ENCODE measurements at places on chromosomes 12 and 14. TPM values are rescaled to one million over a fixed set of nuclear protein-coding genes. Genes with fewer than 3 reads are reported as not detected.

GRCh38 chr12:74988156-74988555, 221.5 kb downstream of the KCNC2 start:
- no peaks in the 10 kb centered on the region for H3K36me3 ChIP-seq
- DNase-seq: no peak
- H3K27ac ChIP-seq: no peak overlapping the region
- H3K4me1 ChIP-seq: no peaks in the 10 kb centered on the region
- H3K27me3 ChIP-seq: no peaks in the 10 kb centered on the region

GRCh38 chr12:58172433-58173073, 231.2 kb downstream of the ATP23 start:
- DNase-seq: no peak
- H3K27ac ChIP-seq: no peak overlapping the region
- no peaks in the 10 kb centered on the region for H3K4me1 ChIP-seq
- no peaks in the 10 kb centered on the region for H3K27me3 ChIP-seq
- no peaks in the 10 kb centered on the region for H3K36me3 ChIP-seq
- H3K4me3 ChIP-seq: no peak overlapping the region

GRCh38 chr12:111546758-111547383, 52.2 kb downstream of the ATXN2 start:
- H3K27me3 ChIP-seq: no peaks in the 10 kb centered on the region
- DNase-seq: no peak
- H3K4me1 ChIP-seq: no peaks in the 10 kb centered on the region
- H3K36me3 ChIP-seq: peaks cover 29% of the 10 kb centered on the region
- H3K27ac ChIP-seq: no peak overlapping the region

DNA sequence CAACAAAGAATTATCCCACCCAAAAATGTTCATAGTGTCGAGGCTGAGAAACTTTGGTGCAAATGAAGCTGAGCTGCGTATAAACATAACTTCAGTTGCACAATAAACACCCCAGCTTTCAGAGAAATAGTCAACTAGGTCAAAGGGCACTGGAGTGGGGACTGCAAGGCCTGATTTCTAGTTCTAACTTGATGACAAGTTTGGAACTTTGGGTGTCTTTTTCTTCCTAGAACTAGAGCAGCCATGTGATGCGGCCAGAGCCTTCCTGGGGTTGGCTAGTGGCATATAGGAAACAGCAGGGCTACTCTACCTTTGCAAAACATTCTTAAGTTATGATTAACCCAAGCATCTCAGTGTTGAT, 298.4 kb upstream of the AMIGO2 start:
- no peaks in the 10 kb centered on the region for H3K36me3 ChIP-seq
- H3K4me3 ChIP-seq: no peak overlapping the region
- no peak for DNase-seq
- H3K4me1 ChIP-seq: no peaks in the 10 kb centered on the region

DNA sequence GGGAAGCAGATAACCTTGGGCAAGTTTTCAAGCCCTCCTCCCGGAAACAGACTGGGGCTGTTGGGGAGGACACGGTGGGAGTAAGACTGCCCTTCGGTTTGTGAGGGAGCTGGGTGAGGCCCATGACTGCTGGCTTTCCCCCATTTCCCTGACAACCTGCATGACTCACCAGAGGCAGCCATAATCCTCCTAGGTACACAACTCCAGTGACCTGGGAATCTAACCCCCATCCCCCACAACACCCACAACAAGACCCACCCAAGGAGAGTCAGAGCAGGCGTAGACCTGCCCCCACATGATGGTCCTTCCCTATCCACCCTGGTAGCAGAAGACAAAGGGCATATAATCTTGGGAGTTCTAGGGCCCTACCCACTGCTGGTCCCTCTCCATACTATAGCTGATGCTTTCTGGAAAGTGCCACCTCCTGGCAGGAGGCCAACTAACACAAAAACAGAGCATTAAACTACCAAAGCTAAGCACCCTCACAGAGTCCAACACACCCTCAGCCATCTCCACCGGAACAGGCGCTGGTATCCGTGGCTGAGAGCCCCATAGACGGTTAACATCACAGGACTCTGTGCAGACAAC, 14.8 kb downstream of the DDX24 start:
- H3K27ac ChIP-seq: no peak overlapping the region
- H3K36me3 ChIP-seq: peaks cover 29% of the 10 kb centered on the region
- no peak overlapping the region for H3K4me3 ChIP-seq
- no peak for DNase-seq
- peaks cover 27% of the 10 kb centered on the region for H3K4me1 ChIP-seq

FGF23 gene
- not detected for total RNA-seq

AHNAK2 gene
- total RNA-seq: 0.05 TPM

- peak; percentile 62 for DNase-seq
- no peaks in the 10 kb centered on the region for H3K36me3 ChIP-seq
- no peak overlapping the region for H3K27ac ChIP-seq
- H3K4me3 ChIP-seq: no peak overlapping the region
- H3K27me3 ChIP-seq: no peaks in the 10 kb centered on the region
Measured at GRCh38 chr12:111812881-111813741, 28.9 kb upstream of the MAPKAPK5 start.

DNA sequence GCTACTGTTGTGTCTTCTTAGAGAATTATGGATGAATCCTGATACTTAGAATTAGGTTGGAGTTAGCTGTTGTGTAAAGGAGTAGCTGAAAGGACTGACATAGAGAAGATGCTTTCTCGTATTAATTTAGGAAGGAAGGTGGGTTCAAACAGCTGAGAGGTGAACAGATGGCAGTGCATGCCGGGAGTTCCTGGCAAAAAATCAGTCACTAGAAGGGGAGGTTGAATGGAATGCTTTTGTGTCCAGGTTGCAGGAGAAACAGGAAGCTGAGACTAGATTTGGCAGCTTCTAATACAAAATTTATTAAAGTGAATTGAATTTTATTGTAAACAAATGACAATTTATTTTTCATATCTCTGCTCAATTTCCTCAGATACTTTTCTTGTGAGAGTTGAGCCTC, 70.8 kb downstream of the BTG1 start:
- H3K27me3 ChIP-seq: no peaks in the 10 kb centered on the region
- no peak overlapping the region for H3K27ac ChIP-seq
- peaks cover 8% of the 10 kb centered on the region for H3K4me1 ChIP-seq
- H3K36me3 ChIP-seq: no peaks in the 10 kb centered on the region
- DNase-seq: no peak
- no peak overlapping the region for H3K4me3 ChIP-seq

- H3K27me3 ChIP-seq: no peaks in the 10 kb centered on the region
- peak overlapping the region; percentile 71 for H3K27ac ChIP-seq
- peak; percentile 76 for DNase-seq
- H3K4me3 ChIP-seq: peak overlapping the region; percentile 51
- H3K4me1 ChIP-seq: peaks cover 7% of the 10 kb centered on the region
Measured at GRCh38 chr12:42097971-42098370, 46.7 kb downstream of the GXYLT1 start.

DNA sequence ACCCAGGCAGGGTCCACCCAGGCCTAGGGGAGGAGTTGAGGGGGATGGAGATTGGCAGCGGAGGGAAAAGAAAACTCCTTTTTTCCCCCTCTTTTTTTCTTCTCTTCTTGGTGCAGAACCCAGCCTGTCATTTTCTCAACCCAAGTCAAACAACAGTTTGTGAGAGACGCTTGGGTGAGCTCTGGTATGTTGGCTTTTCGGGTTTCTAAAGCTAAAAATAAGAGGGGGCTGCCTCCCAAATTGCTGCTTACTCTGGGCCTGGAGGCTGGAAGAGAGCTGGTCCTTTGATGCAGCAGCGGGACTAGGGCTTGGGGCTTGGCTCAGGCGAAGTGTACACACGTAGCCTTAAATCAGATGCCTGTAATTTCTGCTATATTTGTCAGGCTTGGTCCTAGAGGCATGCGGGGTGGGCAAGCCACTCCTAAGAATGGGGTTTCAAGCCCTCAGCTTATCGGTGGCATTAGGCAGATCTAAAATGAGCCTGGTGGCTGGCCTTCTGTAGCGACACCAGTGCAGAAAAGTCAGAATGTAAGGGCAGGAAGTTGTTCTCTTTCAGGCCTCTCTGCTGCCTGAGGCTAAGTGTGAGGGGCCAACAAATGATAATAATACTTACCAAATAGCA, 816 bp upstream of the SLC8A3 start:
- H3K36me3 ChIP-seq: no peaks in the 10 kb centered on the region
- peaks cover 30% of the 10 kb centered on the region for H3K4me1 ChIP-seq
- DNase-seq: no peak
- peaks cover 69% of the 10 kb centered on the region for H3K27me3 ChIP-seq
- no peak overlapping the region for H3K27ac ChIP-seq

GRCh38 chr12:24776861-24777260, 172.0 kb downstream of the BCAT1 start:
- no peak overlapping the region for H3K4me3 ChIP-seq
- H3K36me3 ChIP-seq: no peaks in the 10 kb centered on the region
- H3K4me1 ChIP-seq: no peaks in the 10 kb centered on the region

- no peaks in the 10 kb centered on the region for H3K36me3 ChIP-seq
- no peak overlapping the region for H3K27ac ChIP-seq
- no peak for DNase-seq
- no peaks in the 10 kb centered on the region for H3K4me1 ChIP-seq
Measured at GRCh38 chr12:92634730-92635129, 68.1 kb upstream of the PLEKHG7 start.

DNA sequence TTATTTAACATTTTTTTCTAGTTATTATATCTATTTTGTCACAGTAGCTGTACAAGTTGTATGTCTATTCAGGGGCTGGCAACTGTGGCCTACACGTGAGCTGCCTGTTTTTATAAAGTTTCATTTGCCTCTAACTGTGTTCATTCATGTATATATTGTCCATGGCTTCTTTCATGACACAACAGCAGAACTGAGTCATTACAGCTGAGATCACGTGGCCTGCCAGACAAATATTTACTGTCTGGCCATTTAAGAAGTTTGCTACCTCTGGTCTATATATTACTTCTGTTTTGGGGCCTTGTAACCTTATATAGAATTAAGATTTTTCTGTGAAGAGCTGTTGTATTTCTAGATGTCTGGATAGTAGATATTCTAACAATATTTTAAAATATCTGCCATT, 37.9 kb downstream of the KIAA0586 start:
- no peak overlapping the region for H3K27ac ChIP-seq
- H3K4me1 ChIP-seq: no peaks in the 10 kb centered on the region
- DNase-seq: no peak
- H3K36me3 ChIP-seq: peaks cover 64% of the 10 kb centered on the region
- H3K27me3 ChIP-seq: no peaks in the 10 kb centered on the region
- H3K4me3 ChIP-seq: no peak overlapping the region

DNA sequence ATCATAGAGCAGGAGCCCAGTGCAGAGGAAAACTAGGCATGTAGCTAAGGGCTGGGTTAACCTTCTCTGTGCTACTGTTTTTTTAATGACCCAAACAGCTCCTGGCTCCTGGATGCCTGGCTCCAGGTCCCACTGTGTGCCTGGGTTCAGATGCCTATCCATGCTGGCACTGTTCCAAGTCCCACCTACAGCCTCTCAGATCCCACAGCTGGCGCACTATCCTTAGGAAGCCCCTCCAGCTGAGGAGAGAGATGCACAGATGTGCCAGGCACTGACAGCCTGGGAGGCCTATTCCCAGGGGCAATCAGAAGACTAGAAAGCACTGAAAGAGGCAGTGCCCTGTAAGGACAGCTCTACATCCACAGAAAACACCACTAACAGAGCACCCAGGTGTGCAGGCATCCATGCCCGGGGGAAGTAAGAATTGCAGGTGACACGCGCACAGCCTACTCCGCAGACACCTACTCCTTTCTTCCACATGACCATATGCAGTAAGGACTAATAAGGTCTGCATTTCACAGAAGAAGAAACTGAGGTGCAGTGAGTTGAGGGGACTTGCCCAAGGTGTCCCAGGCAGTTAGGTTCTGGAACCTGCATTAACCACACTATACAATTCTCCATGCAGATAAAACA, 51.2 kb downstream of the PITPNM2 start:
- H3K36me3 ChIP-seq: no peaks in the 10 kb centered on the region
- no peak overlapping the region for H3K27ac ChIP-seq
- H3K4me1 ChIP-seq: peaks cover 21% of the 10 kb centered on the region
- H3K4me3 ChIP-seq: no peak overlapping the region
- H3K27me3 ChIP-seq: no peaks in the 10 kb centered on the region

Measured in CD4-positive, alpha-beta T cell (primary cell).